Inflammatory macrophage treated with lipopolysaccharide for 1 hour (primary cell): ENCODE measurements at places on chromosomes 3 and 15.
A peak's percentile ranks its signal among the peaks of the same experiment; 100 is the strongest.

GRCh38 chr15:95492388-95493070 is 838.0 kb upstream of the NR2F2 start:
- DNase-seq: no peak

- no peak for DNase-seq
Observed at GRCh38 chr15:75195766-75196241, 5.9 kb upstream of the C15orf39 start.

DNA sequence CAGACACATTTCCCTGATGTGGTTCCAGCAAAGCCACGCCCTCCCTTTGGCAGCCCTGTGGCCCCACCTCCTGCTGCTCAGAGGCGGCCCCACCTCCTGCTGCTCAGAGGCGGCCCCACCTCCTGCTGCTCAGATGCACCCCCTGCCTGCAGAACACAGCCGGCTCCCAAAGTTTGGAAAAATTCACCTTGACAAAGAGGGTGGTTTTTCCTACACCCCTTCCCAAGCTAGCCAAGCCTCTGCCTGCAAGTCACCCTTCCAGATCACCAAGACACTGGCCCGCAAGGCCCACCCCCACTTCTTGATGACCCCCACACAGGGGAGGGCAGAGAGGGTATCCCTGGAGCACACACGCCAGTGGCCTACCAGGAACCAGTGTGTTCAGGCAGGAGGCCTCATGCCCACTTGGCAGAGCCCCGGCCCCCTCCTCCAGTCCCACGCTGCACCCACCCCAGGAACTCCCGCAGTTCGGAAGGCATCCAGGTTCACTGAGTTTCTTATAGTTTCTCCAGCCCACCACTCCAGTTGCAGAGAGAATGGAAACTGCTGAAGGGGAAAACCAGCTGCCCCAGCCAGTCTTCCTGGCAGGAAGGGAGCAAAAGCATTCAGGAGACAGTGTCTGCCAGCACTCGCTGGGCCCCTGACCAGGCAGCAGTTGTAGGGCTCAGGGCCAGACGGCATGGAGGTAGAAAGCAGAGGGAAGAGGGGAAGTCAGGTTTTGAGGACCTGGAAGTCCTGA is 2.3 kb upstream of the HAPLN3 start:
- peak; percentile 37 for DNase-seq

DNA sequence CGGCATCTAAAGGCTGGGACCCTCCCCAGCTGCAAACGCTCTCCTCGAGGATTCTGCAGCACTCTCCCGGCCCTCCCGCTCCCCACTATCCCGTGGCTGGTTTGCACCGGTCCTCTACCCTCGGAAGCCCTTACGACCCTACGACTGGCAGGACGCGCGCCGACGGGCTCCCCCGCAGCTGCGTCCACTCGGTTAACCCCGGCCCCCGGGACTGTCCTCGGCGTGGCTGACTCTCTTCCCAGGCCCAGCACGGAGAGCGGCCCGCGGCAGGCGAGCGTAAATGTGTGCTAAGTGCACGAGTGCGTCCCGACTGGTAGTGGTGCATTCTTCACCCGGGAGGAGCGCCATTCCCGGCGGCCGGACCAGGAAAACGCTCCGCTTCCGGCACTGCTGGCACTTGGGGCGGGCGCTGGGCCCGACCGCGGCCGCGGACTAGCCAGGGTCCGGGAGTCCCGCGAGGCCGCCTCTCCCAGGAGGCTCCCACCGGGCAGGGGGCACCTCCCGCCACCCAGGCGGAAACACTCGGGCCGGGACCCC is 508 bp downstream of the GORASP1 start:
- peak; percentile 27 for DNase-seq

GRCh38 chr15:43183270-43183669 is 1.9 kb upstream of the CCNDBP1 start:
- no peak for DNase-seq

DNA sequence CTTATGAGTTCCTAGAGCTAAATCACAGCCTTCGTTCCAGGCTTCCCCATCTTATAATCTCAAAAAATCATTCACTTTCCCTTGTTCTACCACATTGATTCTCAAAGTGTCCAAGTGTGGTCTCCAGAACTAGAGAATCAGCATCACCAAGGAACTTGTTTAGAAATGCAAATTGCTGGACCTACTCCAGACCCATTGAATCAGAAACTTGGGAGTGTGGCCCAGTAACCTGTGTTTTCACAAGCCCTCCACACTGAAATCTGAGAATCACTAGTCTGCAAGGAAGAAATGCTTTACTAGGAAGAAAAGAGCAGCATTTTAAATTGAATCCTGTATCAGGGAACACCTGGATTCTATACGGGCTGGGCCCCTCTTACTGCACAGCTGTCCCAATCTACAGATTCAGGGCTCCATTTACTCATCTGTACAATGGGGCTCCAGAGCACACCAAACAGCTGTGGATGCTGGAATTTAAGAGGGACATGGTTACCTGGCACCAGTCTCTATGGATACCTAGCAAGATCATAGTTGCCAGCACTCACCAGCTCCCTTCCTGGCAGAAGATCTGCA is 3.9 kb downstream of the MEGF11 start:
- no peak for DNase-seq

- no peak for DNase-seq
Observed at GRCh38 chr15:49135911-49136310, 19.5 kb downstream of the COPS2 start.

- no peak for DNase-seq
Observed at GRCh38 chr3:111851511-111851954, 7.5 kb upstream of the PHLDB2 start.

DNA sequence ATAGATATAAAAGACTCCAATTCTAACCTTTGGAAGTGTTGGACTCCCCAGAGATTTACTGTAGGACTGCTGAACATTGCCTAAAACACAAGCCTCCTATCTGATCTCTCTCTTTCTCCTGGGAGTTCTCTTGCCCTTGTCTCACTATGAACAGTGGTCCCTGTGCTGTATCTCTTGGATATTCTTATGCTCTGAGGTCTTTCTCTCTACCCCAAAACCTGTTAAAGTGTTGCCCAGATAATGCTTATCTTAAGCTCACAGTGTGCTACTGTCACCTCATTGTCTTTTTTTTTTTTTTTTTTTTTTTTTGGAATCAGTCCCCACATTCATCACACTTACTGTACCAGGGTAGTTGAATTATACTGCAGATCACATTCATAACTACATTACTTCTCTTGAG is 131.0 kb upstream of the CBLB start:
- DNase-seq: no peak

DNA sequence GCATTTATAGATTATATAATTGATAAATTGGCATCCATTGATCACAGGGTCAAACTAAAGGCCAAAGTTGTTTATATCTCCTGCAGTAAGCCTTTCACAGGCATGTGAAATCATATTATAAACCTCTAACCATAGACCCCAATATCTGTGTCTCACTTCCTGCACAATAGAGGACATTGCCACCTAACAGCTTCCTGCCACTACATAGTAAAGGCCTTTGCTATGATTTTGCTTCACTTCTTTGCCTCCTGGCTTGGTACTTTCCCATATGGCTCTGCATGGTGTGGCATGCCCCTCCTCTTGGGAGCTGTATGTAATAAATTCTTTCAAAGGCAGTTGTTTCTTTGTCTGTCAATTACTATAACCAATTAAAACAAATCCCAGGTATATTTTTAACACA is 20.4 kb downstream of the ZNF662 start:
- no peak for DNase-seq

DNA sequence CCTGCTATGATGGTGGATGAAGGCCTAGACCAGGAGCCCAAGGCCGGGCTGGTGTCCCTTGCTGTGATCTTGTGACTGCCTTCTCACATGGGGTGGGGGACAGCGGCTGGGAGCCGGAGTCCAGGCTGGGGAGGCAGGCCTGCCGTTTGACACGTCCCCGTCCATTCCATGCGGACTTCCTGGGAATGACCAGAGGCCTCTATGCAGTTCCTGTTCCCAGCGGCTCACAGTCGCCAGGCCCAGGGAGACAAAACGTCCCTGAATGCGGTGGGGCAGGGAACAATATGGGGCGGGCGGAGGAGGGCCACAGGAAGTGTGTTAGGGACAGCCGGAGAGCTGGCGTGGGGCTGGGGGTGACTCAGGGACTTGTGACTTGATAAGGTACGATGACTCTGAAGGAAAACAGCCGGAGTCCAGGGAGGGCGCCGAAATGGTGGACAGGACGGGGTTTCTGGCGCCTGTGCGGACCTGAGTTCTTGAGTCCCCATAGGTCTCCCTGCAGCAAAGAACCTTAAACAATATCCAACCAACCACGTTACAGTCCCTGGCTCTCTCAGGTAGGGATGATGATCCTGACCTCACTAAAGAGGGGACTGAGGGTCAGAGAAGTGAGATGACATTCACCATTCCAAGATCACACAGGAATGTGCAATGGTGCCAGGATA is 40.5 kb upstream of the SMAD6 start:
- DNase-seq: no peak

DNA sequence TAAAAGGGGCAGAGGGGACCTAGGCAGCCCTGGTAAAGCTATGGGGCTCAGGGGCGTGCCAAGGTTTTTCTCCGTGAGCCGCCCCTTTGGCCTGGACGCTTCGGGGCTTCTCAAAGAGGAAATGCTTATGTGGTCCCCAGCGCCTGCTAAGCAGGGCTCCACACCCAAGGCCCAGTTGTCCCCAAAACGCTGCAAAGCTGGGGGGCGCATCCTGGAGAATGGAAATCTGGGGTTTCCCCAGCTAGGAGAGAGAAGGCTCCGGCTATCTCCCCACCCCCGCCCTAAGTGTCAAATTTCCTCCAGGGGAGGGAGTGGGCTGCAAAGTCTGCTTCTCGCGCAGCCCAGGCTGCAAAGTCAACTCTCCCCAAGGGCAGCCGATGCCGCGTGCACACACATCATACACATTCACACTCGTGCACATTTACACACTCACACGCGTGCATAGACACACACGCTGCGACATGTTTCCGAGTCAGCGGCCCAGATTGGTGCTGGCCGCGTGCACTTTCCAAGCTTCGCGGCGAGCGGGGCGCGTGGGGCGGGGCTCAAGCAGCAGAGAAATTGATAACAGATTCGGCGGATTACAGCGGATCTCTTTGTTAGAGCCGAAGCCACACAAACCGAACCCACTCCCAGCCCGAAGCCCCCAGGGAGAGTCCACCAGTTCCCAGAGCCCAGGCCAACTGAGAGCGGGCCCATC is 4.5 kb downstream of the WNT5A start:
- no peak for DNase-seq

GRCh38 chr15:32774022-32774421 is 56.2 kb downstream of the GREM1 start:
- no peak for DNase-seq

DNA sequence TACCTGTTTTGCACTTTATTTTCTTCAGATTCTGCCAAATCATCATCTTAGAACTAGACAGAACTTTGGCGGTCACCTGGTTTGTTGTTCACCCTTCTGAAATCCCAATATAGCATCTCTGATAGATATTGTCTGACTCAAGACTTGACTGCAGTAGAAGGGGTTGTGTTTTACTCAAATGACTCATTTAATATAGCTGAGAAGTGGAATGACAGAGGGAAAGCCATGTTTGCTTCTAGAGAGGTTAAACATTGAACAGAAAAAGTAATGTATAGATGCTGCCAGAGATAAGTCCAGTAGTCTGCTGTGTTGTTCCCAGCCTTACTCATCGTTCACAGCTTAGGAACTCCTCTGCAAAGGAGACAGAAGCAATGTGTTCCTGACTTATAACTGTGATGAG is 402.0 kb downstream of the AGBL1 start:
- no peak for DNase-seq

DNA sequence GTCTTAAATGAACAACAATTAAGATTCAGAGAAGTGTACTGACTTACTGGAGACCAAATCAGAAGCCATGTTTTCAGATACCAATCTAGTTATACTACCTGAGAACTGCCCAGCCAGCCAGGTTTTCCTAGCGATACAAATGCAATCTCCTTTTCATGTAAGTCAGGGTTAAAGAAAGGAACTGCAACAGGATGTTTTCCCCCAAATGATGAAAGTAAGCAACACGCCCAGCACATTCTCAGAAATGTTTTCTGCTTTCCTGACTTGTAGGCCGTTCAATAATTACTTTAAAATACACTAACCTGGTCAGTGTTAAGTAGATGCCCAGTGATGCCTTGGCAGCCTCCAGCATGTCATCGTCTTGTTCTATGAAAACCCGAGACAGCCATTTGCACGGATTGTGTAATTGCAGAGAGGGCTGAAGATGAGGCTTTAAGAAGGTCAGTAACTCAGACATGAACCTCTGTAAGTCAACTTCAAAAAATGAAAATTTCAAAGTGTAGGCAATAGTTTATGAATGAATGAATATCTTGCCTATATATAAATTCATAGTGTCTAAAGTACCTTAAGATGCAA is 30.3 kb downstream of the LINS1 start:
- no peak for DNase-seq

- DNase-seq: no peak
Observed at GRCh38 chr15:63367390-63367789, 14.3 kb downstream of the CA12 start.

GRCh38 chr3:10366651-10367101 is 45.8 kb upstream of the SEC13 start:
- peak; percentile 12 for DNase-seq

- DNase-seq: peak; percentile 32
Observed at GRCh38 chr3:147616998-147617619, 207.9 kb downstream of the ZIC1 start.

- no peak for DNase-seq
Observed at GRCh38 chr3:23944007-23944783, 891 bp upstream of the NR1D2 start.

GRCh38 chr3:145721273-145721805 is 439.6 kb downstream of the PLOD2 start:
- no peak for DNase-seq

DNA sequence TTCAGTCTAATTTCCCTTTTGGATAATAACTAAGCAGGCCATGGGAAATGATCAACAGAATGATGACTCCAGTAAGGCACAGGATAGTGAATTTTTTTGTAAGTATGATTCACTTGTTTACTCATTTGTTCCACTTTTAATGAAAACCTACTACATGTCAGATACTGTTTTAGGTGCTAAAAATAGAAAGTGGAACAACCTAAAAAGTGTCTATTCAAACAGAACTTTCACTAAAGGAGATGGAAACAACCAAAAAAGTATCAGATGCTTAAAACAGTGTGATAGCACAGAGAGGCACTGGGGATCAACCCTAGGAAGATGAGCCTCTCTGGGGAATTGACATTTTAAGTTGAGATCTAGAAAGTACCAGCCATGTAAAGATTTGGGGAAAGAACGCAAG is 11.1 kb downstream of the RYK start:
- no peak for DNase-seq

DNA sequence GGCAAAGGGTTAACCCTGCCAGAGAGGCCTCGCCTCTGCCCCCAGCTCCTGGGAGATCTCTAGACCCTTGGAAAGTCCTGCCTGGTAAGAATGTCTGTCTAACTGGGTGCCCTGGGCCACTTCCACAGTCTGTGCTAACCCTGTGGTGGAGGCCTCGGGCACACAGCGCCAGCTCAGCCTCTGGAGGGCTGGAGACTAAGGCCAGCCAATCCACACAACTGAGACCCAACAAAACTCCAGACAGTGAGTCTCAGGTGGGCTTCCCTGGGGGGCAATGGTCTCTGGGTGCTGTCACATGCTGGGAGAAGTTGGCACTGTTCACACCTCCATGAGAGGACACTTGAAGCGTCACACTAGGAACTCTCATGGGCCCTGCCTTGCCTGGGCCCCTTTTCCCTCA is 19.5 kb downstream of the ZXDC start:
- DNase-seq: no peak
